ENCODE measurements at places on chromosomes 2 and 18.

- no peak for DNase-seq
Measured at GRCh38 chr18:3209859-3210569, 9.8 kb downstream of the MYOM1 start.

- DNase-seq, result no peak
Measured at GRCh38 chr18:22168360-22168921, 948 bp upstream of the GATA6 start.

DNA sequence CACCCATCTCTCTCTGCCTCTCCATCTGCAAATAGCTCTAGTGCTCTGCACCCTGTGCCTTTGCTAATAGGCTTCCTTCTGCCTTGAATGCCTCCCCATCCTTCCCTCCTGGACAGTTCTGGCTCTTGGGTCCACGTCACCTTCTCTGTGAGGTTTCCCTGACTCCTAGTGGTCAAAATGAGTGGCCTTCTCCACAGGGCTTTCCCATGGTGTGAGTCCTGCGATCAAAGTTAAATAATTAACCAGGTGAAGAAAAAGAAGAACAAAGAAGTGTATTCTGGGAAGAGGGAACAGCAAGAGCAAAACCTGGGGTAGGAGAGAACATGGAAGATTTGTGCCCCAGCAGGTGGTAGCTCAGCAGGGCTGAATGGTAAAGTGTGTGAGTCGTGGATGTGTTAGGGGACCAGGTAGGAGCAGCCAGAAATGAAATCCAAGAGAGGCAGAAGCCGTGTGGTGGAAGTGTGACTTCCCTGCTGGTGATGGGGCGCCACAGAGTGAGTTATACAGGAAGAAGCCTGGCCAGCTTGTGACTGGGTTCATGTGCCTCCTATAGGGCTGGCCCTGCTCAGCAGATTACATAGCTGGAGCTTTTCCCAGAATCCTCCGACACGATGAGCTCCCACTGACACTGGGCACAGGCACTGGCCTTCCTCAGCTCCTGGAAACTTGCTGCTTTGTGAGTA is 93.8 kb upstream of the LDAH start:
- peak; percentile 35 for DNase-seq

DNA sequence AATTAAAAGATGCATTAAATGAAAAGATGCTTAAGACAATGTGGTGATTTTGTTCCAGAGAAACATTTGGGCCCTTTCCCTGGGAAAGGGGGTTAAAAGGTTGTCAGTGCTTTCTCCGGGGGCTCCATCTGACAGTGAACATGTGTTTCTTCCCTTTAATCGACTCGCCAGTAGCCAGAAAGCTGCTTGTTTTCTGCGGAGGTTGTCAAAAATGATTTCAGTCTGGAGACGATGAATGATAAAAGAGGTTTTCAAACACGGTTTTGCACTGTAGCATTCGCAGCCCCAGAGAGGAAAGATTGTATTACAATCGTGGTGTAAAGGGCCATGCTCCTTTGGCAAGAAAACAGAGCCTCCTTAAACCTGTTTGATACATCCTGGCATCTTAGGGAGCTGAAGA is 111.5 kb upstream of the MEIS1 start:
- no peak for DNase-seq

All from tongue (tissue), 3 donors.